ENCODE measurements at places on chromosomes 5 and 9.

GRCh38 chr5:6812800-6813731 is 99.8 kb downstream of the TENT4A start:
- DNase-seq: no peak

DNA sequence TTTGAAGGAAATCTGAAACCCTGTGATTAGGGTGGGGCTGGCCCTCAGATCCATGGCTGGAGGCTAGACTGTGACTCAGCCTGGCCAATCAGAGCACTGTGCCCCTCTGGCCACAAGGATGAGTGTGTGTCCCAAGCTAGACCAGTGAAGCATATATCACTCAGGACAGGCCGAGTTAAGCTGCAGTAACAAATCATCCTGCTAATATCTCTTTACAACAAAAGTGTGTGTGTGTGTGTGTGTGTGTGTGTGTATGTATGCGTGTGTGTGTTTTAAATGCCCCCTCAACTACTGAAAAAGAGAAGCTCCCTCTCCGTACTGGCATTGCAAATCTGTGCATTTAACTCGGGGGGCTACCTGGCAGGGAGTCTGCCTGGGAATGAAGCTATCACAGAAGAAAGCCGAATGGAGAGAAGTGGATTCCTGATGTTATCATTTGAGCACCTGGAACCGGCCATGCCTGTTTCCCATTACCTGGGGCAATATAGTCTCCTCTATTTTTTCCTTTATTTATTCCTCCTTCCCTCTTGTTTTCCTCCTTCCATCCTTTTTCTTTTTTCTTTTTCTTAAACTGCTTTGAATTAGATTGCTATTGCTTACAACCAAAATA is 25.6 kb downstream of the STC2 start:
- no peak for DNase-seq

- no peak for DNase-seq
These were observed 584 bp downstream of the LMAN2 start for GRCh38 chr5:177350776-177351391.

GRCh38 chr9:19255112-19255511 is 24.6 kb downstream of the DENND4C start:
- DNase-seq: no peak

DNA sequence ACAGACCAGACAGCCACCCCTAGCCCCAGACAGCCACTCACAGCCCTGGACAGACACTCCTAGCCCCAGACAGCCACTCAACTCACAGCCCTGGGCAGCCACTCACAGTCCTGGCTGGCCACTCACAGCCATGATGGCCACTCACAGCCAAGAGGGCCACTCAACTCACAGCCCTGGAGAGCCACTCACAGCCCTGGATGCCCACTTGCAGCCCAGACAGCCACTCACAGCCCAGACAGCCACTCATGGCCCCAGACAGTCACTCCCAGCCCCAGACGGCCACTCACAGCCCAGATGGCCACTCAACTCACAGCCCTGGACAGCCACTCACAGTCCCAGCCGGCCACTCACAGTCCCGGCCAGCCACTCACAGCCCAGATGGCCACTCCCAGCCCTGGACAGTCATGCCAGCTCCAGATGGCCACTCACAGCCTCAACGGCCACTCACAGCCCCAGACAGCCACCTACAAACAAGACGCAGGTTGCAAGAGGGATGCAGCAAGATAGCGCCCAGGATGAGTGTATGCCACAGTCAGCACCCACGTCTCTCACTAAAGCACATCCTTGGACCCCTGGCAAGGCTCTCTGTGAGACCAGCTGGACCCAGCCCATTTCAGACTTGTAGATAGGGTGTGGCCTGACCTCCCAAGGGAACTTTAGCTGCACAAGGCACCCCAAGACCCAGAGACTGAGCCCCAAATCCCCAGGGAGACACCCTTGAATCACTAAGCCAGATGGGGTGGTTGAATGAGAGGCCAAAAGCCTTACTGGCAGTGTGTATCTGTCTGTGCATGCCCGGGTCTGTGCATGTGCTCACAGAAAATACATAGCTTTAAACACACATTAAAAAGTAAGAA is 22.4 kb downstream of the ZDHHC11B start:
- DNase-seq: no peak
